T1000 (cell line): ENCODE measurements at places on chromosomes 16 and 17.

GRCh38 chr17:61833536-61834193, 29.7 kb downstream of the BRIP1 start:
- DNase-seq: peak; percentile 49

- no peak for DNase-seq
Observed at GRCh38 chr17:16434662-16435061, 19.3 kb downstream of the TRPV2 start.

- DNase-seq: no peak
Observed at GRCh38 chr16:25750488-25751216, 58.9 kb downstream of the HS3ST4 start.

- DNase-seq: peak; percentile 56
Observed at GRCh38 chr16:72832621-72833248, 215.2 kb downstream of the ZFHX3 start.

- no peak for DNase-seq
Observed at GRCh38 chr17:42200706-42201457, 6.6 kb upstream of the GHDC start.

- no peak for DNase-seq
Observed at GRCh38 chr17:54932711-54933110, 32.1 kb downstream of the TOM1L1 start.

GRCh38 chr16:72848759-72849664, 198.9 kb downstream of the ZFHX3 start:
- peak; percentile 77 for DNase-seq

DNA sequence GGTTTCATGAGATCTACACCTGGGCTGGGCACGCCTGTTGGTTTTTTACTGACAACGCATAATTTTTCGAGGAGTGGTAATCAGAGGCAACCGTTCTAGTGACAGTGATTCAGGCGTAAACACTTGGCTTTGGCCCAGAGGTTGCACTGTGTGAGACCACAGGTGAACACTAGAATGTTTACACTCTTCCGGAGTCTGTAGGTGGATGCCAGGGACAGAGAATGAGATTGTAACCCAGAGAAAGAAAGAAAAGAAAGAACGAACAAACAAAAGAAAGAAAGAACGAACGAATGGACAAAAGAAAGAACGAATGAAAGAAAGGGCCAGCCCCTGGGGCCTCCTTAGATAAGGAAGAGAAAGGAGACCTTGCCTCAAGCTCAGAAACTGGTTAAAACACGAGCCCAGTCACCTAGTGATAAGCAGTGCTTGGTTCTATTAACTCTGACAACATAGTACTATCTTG, 113.2 kb downstream of the PRKCB start:
- no peak for DNase-seq

DNA sequence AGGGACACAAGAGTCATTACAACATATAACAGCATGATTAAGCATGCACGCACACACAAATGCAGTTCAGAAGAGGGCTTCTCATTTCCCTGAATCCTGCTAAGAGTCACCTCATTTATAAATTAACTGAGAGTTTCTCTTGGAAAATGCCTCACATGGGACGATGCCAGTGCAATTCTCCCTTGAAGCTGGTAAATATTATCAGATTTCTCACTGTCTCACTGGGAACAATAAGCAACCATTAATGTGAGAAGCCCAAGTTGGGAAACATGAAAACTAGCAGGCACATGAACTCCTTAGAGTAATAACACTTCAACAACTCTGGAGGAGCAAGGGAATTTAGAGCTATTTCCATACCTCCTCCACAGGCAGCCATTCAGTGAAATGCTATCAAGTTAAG, 26.4 kb downstream of the SETD6 start:
- no peak for DNase-seq

DNA sequence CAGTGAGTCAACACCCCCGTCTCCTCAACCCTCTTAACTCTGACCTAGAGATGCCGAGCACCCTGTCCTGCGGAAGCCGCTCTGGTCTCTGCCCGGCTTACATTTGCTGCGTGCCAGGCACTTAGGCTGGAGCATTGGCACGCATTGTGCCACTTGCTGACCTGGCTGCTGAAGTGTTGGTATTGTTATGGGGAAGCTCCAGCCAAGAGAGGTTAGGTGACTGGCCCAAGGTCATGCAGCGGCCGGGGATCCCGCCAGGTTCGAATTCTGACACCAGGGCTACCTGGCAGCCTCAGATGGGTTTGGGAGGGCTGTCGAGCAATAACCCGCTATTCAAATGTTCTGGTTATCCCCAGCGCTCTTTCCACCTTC, 5.0 kb upstream of the HSD17B1 start:
- no peak for DNase-seq

GRCh38 chr16:29883987-29884386, 15.4 kb downstream of the SEZ6L2 start:
- no peak for DNase-seq

DNA sequence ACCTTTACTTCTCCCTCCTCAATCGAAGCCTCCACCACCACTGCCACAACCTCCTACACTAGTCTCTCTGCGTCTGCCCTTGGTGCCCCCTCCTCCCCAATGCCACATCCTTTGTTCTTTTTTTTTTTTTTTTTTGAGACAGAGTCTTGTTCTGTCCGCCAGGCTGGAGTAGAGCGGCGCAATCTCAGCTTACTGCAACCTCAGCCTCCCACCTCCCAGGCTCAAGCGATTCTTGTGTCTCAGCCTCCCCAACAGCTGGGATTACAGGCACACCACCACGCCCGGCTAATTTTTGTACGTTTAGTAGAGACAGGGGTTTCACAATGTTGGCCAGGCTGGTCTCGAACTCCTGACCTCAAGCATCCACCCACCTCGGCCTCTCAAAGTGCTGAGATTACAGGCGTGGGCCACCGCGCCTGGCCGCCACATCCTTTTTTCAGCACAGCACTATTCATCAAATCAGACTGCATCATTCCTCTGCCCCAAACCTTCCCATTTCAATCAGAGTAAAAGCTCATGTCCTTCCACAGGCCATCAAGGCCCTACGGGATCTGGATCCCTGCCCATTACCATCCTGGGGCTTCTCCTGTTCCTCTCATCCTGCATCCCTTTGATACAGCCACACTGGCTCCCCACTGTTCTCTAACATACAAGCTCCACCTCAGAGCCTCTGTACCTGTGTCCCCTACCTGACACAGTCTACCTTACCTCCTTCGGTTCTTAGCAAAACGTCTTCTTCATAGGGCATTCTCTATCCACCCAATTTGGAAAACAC, 2.0 kb downstream of the KLHL11 start:
- DNase-seq: no peak

DNA sequence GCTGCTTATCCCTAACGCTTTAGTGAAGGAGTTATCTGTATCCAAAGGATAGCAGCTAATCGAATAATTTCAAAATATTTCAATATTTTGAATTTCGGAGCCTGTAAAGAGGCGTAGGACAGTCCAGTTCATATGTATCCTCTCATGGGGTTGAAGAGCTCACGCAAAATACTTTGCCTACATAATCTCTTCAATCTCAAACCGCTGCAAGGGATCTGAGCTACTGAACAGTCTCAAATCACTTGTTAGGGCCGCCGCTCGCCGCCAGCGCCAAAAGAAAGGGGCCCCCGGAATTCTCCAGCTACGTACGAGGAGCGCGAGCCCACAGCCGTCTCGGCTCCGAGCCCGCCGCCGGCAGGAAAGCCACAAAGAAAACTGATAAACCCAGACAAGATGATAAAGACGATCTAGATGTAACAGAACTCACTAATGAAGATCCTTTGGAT, 601 bp upstream of the RFWD3 start:
- DNase-seq: no peak
